ENCODE measurements at places on chromosomes 6 and 20.

DNA sequence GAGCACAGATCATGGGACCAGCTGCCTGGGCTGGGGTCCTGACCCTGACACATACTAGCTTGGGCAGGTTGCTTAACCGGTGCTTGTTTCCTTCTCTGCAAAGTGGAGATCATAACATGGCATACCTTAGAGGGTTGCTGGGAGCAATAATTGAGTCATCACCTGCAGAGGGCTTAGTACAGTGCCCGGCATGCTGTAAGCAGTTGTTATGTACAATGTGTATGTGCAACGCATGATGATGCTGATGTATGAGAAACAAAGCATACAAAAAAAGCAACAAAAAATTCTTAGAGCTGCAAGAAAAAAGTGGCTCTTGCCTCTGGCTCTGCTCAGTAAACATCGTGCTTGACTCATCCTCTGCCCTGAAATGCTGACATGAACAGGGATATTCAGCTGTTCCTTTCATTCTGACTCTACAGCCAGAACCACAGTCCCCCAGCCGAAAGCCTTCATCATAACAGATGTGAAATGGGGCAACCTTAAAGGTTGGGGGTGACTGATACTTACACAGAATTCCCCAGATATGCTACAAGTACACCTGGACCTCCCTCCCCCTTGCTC, 91.7 kb downstream of the CLIC5 start:
- peak; percentile 93 for DNase-seq

GRCh38 chr6:53801022-53801421, 6.2 kb downstream of the LRRC1 start:
- DNase-seq: no peak

GRCh38 chr20:7629880-7630279, 310.4 kb downstream of the HAO1 start:
- DNase-seq: peak; percentile 7

- no peak for DNase-seq
Observed at GRCh38 chr6:134247844-134248580, 69.9 kb downstream of the SGK1 start.

- no peak for DNase-seq
Observed at GRCh38 chr6:165961233-165961632, 206.4 kb downstream of the TBXT start.

- no peak for DNase-seq
Observed at GRCh38 chr6:45715508-45715803, 300.2 kb downstream of the CLIC5 start.

DNA sequence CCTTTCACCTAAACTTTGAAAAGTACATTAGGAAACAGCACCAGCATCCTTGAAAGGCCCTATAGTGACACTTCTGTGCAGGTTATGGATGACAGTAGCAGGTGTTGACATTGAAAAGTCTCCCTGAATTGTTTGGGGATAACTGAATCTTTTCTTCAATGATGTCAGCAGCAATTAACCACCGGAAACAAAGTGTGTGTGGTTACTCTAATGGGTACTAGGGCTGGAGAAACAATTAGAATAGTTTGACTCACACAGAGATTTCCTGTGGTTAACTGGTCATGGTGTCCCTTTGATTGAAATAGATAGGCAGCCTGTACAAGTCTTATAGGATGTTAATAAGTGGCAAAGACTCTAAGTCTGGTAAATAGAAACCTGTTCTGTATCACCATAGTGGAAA, 189.1 kb downstream of the TBX18 start:
- peak; percentile 93 for DNase-seq

DNA sequence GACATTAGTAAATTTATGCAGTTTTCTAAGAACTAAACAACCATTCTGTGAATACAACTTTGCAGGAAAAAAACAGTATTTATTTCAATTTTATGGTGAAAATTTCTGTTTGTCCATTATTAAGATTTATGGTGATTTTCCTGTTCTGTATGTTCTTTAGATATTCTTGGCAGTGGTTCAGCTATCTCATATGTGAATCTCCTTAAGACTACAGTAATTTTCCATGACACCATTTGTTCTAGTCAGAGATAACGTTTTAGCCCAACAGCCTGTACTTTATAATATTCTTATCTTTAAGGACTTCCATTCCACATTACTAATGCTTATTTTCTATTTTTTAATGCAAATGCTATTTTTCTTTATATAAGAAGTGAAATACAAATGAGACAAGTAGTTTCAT, 504.0 kb downstream of the RFPL4B start:
- DNase-seq: no peak

DNA sequence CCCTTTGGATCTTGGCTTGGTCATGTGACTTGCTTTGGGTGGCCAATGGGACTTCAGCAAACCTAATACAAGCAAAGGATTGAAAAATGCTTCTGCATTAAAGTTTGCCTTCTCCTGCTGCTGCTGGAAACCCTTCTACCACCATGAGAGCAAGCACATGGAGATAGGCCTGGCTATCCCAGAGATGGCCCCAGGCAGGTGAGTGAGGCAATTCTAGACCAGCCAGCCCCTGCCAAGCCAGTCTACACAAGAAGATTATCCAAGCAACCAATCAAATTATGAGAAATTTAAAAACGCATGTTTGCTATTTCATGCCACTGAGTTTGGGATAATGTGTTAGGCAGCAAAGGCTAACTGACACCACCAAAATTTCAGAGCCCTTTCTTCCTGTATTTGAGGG, 274.3 kb downstream of the TFAP2C start:
- DNase-seq: no peak

GRCh38 chr6:143878272-143878760, 14.0 kb downstream of the ZC2HC1B start:
- no peak for DNase-seq

GRCh38 chr20:59204165-59204894, 40.7 kb downstream of the ZNF831 start:
- no peak for DNase-seq

DNA sequence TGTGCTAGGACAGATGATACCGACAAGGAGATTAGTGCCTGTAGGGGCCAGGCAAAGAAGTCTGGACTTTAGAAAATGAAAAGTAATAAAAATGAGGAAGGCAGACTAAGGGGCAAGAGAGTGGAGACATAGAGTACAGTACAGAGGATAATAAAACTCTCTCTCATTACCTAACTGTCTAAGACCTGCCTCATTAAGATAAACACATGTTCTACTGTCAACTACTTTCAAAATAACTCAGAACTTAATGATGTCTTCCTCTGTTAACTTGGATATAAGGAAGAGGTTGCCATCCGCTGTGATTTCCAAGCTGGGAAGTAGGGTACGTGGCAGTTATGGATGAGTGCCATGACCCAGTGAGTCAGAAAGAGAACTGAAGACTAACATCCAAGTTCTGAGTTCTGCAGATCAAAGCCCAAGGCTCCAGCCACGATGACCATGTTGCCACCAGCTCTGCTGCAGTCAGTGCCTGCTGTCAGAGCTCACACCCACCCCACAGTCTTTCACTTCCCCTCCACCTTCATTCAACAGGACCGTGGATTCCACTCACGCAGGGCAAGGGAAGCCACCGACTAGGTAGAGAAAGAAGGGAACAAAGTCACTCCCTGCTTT, 81.8 kb downstream of the KIF16B start:
- no peak for DNase-seq

DNA sequence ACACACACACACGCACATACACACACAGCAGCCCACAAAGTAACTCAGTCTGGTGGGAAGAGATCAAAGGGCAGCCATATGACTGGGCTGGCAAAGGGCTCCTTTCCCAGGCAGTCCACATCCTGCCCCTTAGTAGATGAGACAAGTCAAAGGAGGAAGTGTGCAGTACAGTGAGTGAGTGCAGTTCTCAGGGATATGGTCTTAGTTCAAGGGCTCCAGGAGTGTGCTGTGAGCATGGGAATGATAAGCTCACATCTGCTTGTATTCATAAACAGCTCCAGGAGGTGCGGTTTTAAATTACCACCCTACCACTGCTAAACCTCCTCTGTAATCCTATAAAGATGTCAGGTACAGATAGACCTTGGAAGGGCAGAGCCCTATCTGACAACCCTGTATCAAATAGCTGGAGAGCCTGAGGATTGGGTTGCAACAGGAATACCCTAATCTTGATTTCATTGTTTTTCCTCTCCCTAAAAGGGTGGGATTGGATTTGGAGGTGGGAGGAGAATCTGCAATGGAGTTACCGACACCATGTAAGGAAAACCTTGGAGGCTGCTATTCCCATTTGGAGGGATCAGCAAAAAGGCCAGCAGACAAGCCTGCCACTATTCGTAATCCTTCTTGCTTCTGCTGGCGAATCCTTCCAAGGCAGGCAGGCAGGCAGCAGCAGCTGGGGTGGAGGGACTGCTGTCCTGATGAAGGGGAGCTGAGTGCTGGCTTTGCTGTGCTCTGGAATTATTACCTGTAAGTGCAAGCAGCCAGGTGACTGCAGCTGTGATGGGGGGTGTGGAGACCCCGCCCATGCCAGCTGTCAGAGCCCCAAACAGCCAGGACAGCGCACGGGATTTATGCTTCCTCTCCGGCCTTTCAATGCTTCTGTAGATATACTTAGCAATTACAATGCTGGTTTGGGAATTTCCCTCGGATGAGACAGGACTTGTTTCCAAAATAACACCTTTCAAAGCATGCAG, 342.7 kb downstream of the PRL start:
- DNase-seq: peak; percentile 58

GRCh38 chr6:27553123-27553904, 80.4 kb upstream of the ZNF184 start:
- DNase-seq: peak; percentile 72

DNA sequence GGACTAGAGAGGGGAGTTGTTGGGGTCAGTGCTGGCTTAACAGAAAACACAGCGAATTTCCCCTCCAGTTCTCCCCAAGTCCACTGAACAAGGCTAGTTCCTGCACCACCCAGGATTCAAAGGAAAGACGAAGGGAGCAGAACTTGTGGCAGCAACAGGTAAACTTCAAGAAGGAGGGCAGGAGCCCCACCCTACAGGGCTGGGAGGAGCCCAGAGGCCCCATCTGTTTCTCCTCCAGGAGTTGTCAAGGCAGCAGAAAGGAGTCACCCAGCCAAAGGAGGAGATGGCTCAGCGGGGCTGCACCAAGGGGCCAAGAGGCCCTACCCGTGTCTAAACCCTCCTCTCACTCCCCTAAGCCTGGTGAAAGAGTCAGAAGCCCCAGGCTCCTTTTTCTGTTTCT, 1.7 kb downstream of the SAPCD1 start:
- no peak for DNase-seq

DNA sequence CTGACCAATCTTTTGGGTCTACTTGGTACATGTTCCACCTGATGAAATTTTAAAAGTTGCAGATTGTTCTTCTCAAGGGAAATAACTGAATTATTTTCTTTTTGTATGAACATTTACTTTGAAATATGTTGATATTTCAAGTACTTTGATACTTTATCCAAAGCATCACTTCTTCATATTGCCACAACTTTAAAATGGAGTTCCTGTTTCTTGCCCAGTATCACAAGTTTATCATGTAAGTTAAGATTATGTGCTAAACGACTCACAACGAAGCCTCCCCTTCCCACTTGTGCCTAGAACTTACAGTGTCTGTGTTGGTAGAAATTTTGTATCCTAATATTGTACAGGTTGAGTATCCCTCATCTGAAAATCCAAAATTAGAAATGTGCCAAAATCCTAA, 108.4 kb downstream of the ARID1B start:
- DNase-seq: no peak

Measured in LHCN-M2 (cell line).